Umbilical cord (tissue), 2 donors: ENCODE measurements at places on chromosomes 2 and 18.

DNA sequence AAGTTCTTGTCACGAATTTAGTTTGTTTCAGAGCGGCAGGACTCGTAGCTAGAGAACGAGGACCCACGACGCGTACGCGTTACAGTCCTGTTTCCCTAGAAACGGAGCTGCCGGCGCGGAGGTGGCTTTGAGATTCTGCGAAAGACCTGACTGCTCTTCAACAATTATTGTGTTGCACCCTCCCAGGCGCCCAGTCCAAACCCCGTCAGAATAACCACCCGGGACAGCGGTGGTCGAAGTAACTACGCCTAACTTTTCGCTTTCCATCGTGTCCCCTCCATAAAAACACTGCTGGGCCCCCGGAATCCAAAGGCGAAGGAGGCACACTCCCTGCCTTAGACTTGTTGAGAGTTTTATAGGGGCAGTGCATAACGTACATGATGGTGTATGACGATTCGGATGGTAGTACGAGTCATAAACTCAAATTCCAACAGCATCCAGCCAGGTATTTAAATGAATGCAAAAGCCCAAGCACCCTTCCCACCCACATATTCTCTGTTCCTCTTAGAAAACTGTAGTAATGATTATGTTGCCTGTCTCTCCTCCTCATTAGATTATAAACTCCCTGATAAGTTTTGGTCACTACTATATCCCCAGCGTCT, 651 bp upstream of the STAM2 start:
- peak; percentile 47 for DNase-seq

- DNase-seq = no peak
Observed at GRCh38 chr2:102895376-102895775, 133.5 kb downstream of the TMEM182 start.

DNA sequence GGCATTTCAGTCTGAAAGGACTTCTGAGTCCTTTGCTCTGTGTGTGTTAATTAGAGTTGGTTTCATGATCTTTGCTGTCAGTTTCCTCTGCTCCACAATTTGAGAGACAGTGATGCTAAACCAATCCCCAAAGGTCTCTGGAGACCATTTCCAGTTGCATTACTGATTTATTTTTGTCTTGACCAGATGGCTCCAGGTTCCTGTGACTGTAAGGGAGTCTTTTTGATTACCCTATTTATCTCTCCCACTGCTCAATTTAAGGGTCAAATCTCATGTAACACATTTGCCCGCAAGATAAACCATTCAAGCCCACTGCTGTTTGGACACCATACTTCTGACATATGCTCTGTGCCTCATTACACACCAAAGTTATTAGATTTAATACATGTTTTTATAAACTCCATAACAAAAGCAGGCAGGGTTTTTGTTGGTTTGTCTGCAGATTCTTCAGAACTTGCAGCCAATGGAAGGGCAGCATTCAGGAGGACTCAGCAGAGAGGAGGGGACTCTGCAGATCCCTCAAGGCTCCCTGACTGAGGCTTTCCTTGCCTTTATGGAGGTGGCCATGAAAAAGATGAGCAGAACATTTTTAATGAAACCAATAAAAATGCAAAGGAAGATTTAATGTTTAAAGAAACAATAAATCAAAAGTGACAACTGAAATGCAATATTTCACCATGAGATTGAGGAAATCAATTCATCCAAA, 889.3 kb upstream of the CELF4 start:
- no peak for DNase-seq

GRCh38 chr2:40043641-40044040, 264.6 kb upstream of the THUMPD2 start:
- DNase-seq = no peak
